Activated T-helper 17 cell treated with anti-CD3 and anti-CD28 coated beads, Interleukin-2, amount 50 U/mL, for 72 hours (primary cell): ENCODE measurements at places on chromosomes 2 and 18. TPM values are rescaled to one million over a fixed set of nuclear protein-coding genes. Genes with fewer than 3 reads are reported as not detected.
A peak's percentile ranks its signal among the peaks of the same experiment; 100 is the strongest.

Gene EEF1B2
- 972 TPM for total RNA-seq

GRCh38 chr2:22788749-22789327 lies 596.1 kb upstream of the KLHL29 start:
- no peak for ATAC-seq

GRCh38 chr18:11607906-11608305 lies 1.5 kb upstream of the SLC35G4 start:
- no peak for ATAC-seq

Gene METTL4
- 31.2 TPM for total RNA-seq

- ATAC-seq = no peak
Measured at GRCh38 chr2:118613737-118614136, 233.7 kb downstream of the EN1 start.

DNA sequence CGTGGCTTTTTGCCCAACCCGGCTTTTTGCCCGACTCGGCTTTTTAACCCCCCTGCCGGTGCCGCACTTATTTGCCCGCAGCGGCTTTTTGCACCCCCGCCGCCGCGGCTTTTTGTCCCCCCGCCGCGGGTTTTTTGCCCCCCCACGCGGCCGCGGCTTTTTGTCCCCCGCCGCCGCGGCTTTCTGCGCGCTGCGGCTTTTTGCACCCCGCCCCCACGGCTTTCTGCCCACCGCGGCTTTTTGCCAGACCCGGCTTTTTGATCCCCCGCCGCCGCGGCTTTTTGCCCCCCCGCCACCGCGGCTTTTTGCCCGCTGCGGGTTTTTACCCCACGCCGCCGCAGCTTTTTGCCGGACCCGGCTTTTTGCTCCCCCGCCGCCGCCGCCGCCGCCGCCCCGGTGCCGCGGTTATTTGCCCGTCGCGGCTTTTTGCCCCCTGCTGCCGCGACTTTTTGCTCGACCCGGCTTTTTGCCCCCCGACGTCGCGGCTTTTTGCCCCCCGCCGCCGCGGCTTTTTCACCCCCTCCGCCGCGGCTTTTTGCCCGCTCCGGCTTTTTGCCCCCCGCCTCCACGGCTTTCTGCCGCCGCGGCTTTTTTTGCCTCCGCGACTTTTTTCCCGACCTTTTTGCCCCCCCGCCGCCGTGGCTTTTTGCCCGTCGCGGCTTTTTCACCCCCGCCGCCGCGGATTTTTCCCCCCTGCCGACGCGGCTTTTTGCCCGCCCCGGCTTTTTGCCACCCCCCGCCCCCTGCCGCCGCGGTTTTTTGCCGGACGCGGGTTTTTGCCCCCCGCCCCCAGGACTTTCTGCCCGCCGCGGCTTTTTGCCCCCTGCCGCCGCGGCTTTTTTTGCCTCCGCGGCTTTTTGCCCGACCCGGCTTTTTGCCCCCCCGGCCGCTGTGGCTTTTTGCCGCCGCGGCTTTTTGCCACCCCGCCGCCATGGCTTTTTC lies 2786.5 kb downstream of the RPIA start:
- no peak for ATAC-seq

DNA sequence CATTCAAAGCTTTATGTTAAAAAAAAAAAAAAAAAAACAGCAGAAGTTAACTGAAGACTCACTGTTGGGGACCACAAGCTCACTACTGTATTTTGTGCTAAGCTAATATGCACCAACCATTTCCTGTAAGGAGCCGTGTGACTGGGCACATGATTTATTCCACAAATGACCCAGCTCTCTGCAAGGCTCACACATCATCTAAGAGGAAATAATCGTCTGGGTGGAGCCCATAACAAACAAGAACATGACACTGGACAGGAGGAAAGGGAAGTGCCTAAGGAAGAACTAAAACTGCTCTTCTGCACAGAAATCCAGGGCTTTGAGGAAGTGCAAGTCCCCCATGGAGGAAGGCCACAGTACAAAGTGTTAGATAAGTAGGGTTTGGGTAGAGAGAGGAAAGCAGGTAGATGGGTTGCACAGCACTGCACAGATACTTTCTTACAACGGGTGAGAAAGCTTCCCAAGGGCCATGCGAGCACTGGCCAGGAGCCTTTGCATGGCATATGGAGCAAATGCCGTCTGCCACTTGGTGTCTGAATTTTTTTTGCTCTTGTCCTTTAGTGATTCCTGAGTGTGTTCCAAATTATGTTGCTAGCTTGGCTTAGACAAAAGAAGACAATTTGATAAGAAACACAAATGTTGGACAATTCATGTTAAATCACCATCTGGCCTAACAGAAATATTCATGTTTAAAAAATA lies 24.4 kb downstream of the NFE2L2 start:
- ATAC-seq = peak; percentile 82

Gene INPP5D
- total RNA-seq = 89.8 TPM

Gene ZNF521
- not detected for total RNA-seq

DNA sequence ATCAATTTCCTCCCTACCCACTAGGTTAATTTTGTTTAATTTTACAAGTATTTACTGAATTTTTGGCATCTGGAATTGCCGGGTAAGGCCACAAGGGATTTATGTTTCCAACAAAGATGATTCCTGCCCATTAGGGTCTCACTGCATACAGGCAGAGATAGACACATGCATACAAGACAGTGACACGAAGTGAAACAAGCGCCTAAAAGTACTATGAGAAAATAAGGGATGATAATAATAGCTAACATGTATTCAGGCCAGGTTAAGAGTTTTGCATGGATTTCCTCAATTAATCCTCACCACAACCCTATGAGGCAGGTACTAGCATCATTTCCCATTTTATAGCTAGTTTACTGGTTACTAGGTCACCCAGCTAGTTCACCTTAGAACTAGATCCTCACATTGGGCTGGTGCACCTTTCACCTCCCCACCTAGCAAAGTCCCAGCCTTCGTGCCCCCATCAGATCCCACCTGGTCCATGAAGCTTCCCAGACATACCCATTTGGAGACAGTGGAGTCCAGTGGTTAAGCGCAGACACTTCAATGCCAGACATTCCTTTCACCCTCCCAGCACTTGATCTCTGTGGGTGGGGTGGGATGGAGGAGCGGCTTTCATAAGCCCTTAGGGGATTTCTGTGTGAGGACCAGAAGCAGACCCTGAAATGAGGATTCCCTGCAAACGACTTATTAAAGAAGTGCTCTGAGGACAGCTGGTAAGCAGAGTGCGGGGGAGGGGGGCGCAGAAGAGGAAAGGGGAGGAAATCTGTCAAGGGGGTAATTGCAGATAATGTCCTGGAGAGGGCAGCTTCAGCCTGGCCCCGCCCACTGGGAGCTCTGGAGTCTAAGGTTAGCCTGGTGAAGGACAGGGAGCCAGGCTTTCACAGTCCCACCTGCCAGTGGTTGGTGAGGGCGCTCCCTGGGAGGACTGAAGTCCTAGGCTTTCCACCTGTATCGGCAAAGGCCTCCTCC lies 5.8 kb upstream of the DGUOK start:
- peak; percentile 53 for ATAC-seq

- ATAC-seq = no peak
Measured at GRCh38 chr2:229088517-229088913, 182.6 kb downstream of the PID1 start.

Gene AGXT
- not detected for total RNA-seq

- ATAC-seq = no peak
Measured at GRCh38 chr2:50133766-50134165, 898.2 kb downstream of the NRXN1 start.

- no peak for ATAC-seq
Measured at GRCh38 chr2:62050456-62051045, 145.1 kb downstream of the COMMD1 start.

DNA sequence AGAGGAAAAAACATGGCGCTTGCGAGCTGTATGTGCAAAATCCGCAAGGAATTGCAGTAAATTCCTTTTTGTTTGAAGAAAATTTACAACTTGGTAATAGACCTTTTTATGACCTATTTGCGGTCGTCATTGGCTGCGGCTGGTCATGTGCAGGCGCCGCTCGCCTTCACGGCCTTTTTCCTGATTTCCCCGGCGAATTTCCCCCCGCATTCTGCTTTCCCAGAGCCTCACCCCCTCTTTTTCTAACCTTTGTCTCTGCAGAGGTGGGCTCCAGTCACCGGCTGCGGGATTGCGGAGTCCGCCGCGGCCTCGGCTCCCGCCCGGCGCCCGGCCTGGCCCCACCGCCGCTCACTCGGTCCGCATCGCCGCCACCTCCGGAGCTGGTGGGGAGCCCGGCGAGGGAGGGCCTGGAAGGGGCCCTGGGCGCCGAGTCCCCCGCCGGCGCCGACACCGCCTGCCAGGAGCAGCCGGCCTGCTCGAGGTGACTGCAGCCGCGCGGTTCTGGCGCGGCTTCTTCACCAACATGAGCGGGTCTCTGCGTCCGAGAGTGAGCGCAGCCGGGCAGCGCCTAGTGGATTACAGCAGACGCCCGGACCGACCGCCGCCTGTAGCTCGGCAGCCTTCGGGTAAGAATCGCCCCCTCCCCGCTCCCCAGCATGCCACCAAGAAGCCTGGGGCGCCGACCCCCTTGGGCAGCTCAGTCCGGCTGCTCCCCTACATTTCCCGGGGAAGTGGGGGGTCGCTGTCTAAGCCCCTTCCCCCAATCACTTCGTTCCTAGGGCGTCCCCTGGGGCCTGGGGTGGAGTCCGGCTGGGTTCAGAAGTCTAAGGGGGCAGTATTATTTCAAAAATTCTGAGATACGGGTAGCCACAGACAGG lies 7.1 kb downstream of the HOXD8 start:
- no peak for ATAC-seq

Gene ICOS
- 146 TPM for total RNA-seq

Gene DLX2
- total RNA-seq = not detected

DNA sequence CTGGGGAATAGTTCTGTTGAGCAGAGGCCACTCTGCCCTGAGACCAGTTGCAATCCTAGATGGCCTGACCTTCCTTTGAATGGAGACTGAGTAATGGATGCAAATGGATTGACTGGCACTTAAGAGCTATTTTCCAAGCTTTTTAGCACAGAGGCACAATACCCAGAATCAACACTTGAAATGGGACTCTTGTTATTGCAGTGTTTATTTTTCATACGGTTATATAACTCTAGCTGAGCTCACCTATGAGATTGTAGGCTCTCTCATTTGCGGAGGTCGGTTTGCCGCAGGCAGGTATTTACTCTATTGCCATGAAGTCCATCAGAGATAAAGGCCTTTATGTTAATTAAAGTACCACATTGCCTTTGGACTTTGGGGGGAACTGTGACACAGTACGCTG lies 422.3 kb upstream of the CELF4 start:
- no peak for ATAC-seq

DNA sequence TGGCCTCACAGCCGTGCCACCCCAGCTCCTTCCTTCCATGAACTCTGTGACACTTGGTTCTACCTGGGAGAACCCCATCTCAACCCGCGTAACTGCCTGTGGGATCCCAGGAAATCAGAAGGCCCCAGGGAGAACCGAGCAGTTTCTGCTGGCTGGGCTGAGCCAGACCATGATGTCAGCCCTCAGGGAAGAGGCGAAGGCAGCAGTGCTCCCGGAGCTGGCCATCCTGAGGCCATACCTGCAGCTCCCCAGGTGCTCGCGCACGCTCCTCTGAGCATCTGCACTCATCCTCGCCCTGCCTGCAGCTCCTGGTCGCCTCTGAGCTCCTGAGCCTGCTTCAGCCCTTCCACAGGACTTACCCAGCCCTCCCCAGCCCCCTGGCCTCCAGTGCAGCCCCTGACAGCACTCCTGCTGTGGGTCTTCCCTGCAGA lies 186.1 kb downstream of the SEPTIN10 start:
- no peak for ATAC-seq

DNA sequence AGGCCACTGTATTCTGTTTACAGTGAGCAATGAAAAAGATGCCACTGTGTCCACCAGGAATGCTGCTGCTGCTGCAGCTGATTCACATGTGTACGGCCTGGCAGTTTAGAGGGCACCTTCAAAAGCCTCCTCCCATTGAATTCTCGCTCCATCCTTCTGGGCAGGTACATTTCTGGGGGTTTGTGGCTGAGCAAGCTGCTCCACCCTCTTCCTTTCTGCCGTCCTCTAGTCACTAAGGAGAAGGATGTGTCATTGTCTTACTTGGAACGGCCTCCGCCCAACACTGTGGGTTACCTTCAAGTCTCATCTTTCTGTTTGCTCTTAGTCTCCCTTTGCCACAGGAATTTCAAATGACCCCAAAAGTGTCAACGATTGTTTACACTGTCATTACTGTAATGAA lies 182.0 kb downstream of the ZBTB7C start:
- ATAC-seq = peak; percentile 93

DNA sequence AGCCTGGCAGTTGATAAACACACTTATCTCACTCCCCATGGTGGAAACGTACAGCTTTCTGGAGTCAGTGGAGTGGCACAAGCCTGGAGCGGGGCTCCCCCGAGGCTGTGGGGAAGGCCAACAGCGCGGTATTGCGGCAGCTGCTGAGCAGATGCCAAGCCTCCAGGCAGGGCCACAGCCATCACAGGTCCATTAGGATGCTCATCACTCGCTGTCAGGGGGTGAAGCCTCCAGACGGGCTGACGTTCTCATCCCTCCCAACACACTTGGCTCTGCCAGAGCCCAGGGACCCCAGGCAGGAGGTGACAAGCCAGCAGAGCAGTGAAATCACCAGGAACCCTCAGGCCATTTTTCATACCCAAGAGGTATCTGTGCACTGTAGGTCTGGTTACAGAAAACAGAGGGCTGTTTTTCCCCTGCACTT lies 529.2 kb upstream of the KLHL29 start:
- ATAC-seq = no peak

Gene SSB
- total RNA-seq = 39.5 TPM

GRCh38 chr2:205657579-205657978 lies 24.7 kb upstream of the NRP2 start:
- no peak for ATAC-seq

DNA sequence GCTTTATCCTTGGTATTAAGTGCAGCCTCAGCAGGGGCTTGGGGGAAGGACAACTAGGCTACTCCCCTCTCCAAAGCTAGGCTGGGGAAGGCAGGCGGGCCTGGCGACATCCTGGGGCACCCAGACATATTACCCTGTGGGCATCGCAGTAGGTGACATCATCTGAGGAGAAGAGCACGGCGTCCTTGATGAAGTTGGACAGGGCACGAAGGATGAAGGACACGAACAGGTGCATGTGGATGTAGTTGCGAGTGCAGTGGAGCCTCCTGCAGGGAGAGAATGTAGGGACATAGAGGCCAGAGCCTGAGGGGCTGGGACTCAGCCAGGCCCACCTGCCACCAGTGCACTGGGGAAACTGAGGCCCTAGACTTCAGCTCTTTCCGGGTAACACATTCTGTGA lies 32.3 kb downstream of the TMEM37 start:
- no peak for ATAC-seq

Gene MALL
- not detected for total RNA-seq

- no peak for ATAC-seq
Measured at GRCh38 chr2:27569398-27569797, 13.4 kb upstream of the ZNF512 start.

DNA sequence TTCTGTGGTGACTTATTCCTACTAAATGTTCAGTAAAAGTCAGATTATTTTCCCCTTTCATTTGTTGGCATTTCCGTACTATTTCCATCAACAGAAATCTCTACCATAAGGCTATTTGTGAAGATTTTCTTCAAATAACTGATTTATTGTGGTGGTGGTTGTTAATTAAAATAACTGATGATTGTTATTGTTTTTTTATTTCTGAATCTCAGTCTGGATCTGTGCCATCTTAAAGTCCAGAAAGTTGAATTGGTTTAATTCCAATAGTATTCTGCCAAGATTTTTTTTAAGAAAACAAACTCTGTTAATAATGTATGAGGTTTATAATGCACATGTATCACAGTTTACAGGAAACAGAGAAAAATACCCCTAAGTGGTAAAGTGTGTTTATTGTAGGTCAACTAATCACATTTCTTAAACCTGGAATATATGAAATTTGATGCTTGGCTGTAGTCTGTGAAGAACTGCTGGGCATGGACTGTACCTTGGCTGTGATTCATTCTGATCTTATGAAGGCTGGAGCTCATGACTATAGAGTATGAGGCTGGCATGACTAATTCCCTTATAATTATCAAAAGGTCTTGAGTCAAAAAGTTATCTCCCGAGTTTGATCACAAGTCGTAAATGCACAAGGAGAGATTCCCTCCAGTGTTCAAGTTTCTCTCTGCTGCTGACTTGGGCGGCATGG lies 134.2 kb upstream of the RND3 start:
- no peak for ATAC-seq
